Activated T-cell treated with anti-CD3 and anti-CD28 coated beads, Interleukin-2, amount 50 U/mL, for 72 hours (primary cell): ENCODE measurements at places on chromosomes 12 and 14. TPM values are rescaled to one million over a fixed set of nuclear protein-coding genes. Genes with fewer than 3 reads are reported as not detected.

- no peak for DNase-seq
These were observed 98.7 kb downstream of the HECTD4 start for GRCh38 chr12:112283546-112283945.

- no peak for DNase-seq
These were observed 25.3 kb downstream of the MYBPC1 start for GRCh38 chr12:101619858-101620761.

DNA sequence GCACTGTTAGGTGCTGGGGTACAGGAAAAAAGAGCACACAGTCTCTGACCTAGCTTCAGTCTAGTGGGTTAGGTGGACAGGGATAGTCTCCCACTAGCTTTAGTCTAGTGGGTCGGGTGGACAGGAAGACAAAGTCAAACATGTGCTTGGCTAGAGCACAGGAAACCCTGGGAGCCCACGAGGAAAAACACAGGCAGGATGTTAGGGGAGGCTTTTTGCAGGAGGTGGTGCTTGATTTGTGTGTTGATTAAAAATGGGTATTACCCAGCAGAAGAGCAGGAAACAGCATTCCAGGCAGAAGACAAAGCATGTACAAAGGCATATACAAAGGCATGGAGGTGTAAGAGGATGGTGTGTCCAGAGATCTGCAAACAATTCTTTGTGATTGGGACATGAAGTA lies 23.3 kb downstream of the SLC38A2 start:
- no peak for DNase-seq

DNA sequence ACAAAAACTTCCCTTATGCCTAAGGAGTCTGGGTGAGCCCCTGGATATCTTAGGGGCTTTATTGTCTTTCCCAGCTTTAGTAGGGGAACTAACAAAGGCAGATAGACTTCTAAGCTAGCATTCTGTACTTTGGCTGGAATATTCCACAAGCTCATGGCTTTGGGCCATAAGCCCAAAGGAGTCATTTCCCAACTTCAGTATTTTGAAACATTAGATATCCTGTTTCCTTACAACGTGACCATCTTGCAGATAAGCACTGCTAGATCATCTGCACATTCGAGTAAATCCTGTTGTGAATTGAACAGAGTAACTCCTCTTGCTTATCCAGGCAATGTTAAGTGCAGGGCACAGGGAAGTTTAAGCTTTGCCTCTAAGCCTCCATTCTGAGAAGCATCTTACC lies 70.6 kb upstream of the ACTN1 start:
- no peak for DNase-seq

- no peak for DNase-seq
These were observed 718 bp upstream of the JDP2 start for GRCh38 chr14:75427126-75427481.

DNA sequence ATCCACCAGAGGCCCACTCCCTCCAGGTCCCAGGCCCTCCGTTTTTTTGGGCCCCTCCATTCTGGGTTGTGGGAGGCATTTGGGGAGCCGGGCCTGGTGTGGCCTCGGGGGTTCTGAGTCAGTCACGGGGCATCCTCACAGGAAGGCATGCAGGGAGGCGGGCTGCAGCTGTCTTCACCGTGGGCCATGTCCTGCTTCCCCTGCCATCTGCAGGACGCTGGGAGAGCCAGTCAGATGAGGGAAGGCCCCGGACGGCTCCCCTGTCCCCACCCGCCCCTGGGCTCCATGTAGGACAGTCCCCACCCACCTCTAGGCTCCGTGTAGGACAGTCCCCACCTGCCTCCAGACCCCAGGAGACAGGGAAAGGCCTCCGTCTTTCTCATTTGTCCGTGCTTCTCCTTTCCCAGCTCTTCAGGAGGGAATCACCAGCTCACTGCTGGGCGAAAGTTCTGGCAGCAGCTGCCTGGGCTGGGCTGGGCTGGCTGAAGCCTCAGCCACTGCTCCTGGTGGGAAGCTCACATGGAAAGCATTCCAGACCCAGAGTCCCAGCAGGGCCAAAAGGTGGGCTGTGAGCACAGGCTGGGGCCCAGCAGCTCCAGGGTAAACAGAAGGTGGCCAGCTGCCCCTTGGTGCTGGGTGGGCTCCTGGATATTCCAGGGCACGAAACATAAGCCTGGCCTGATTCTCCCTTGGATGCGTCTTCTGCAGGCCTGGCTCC lies 217.8 kb downstream of the KIF26A start:
- no peak for DNase-seq

DNA sequence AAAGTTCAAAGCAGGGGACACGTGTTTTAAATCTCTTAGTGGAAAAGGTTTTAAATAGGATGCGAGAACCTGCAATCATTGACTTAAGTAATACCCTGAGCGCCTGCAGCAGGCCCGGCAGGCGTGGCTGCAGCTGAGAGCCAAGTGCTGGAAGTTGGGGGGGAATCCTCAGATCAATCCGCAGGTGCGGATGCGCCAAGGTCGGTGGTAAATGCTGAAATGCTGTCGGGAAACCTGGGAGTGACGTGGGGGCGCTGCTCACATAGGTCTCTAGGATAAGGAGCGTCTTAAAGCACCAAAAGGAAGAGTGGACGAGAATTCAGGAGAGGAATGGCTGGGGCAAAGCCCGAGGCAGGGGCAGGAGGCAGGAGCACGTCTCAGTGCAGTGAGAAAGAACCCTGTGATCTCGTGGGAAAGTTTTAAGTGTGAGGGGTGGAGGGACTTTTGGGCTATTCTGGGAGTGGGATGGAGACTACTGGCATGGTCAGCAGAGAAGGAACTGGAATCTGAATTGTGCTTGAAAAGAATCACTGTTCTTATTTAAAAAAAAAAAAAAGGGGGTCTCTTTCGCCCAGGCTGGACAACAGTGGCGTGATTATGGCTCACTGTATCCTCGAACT lies 883 bp upstream of the CDCA4 start:
- DNase-seq = peak; percentile 25

DNA sequence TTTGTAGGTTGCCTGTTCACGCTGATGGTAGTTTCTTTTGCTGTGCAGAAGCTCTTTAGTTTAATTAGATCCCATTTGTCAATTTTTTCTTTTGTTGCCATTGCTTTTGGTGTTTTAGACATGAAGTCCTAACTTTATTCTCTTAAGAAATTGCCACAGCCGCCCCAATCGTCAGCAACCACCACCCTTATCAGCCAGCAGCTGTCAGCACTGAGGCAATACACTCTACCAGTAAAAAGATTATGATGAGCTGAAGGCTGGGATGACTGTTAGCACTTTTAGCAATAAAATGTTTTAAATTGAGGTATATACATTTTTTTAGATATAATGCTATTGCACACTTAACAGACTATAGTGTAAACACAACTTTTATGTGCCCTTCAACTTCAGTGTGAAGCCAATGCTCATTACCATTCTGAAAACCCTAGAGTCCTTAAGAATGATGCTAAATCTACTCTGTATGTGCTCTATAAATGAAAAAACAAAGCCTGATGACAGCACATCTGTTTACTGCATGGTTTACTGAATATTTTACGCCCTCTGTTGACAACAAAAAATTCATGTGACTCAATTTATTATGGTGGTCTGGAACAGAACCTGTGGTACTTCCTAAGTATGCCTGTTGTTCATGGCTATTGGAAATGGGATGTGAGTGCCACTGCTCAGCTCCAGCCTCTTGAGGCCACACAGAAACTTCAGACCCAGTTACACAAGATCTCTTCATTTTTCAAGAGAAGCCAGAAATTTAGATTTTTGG lies 197.4 kb downstream of the DUSP6 start:
- DNase-seq = no peak

DNA sequence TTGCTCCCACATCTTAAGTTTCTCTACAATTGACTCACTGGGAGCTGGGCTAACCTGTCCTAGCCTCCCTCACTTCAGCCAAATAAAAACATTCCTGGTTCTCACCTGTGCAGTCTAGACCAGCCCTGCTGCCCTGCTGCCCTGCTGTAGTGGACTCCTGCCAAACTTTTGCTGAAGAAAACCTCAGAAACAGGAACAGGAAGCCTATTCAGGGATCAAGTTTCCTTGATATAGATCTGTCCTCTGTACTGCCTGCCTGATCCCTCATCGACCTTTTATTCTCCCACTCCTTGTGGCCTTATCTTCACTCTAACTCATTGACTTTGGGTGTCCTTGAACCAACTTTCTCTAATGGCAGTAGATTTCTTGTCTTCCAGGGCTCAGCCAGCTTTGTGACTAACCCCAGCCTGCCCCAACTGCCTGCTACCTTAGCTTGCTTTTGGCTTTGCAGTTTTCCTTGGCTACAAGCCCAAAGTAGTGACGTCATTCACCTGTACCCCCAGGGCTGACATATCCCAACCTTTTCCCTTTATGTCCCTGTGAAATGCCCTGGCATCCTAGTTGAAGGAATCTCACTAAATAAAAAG lies 234.8 kb downstream of the DUSP6 start:
- no peak for DNase-seq

- DNase-seq = no peak
These were observed 179.6 kb downstream of the SLC35F4 start for GRCh38 chr14:57686304-57686703.

- no peak for DNase-seq
These were observed 52.4 kb upstream of the EIF5 start for GRCh38 chr14:103281496-103282231.

DNA sequence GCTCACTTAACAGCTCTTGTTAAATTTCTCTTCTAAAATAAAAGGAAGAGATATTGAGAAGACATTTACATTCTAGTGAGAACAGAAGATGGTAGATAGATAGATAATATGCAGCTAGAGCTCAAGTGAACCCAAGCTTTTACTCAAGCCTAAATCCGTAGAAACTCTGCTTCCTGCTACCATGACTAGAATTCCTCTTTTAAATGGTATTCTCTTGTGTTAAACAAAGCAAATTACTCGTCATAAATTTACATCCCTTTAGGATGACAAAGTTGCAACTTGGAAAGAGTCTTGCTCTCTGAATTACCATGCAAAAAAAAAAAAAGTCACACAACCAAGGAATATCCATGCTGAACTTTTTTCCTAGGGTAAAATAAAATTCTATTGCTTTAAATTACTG lies 160.7 kb upstream of the LRFN5 start:
- no peak for DNase-seq

DNA sequence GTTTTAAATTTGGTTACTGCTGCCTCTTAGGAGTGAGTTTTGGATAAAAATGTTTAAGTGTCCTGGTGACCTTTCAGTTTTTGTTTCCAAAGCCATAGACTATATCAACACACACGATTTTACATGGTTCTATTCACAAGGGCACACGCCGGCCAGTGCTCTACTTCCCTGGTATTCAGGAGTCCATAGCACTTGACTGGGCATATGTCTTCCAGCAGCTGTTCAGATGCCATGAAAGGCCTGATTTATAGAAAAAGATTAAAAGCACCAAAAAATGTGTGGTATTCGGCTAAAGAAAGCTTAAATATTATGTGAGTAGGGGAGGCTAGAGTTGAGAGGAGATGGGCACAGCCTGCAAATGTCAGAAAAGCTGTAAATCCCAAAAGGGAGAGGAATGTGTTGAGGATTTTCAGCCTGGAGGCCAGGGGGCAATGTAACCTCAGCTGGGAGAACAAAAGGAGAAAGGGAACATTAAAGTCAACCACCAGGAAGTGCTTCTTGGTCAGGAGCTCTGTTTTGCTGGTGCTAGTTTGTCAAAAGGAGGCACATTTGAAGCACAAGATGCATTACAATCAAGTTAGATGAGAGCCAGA lies 478.4 kb downstream of the RAD51B start:
- no peak for DNase-seq

- DNase-seq = no peak
These were observed 11.8 kb upstream of the CEBPE start for GRCh38 chr14:23130871-23131270.

- no peak for DNase-seq
These were observed 104.0 kb downstream of the C14orf39 start for GRCh38 chr14:60381909-60382308.

DNA sequence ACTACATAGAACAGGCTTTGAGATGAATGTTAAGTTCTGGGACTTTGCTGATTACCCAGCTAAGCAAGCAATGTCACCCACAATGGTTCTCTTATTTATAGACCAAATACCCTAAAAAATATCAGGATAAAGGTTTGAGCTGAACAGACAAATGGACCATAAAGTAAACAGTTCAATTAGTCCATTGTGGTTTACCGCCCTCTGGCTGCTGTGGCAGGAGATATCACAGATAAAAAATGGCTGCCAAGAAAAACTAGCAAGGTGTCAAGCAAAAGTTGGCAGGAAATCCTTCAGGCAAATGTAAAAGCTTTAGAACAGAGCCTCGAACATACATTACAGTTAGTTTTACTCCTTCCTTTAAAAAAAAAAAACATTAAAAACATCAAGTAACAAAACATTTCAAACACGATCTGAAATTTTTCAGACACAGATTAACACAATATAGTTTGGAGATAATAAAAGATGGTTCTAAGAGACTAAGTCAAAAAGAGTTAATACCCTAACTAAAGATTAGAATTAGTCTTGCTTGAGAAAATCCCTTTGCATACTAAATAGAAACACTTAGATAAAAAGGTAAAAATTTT lies 41.3 kb downstream of the MED13L start:
- DNase-seq = peak; percentile 27

GRCh38 chr12:72207079-72207478 lies 65.1 kb upstream of the TRHDE start:
- no peak for DNase-seq

DNA sequence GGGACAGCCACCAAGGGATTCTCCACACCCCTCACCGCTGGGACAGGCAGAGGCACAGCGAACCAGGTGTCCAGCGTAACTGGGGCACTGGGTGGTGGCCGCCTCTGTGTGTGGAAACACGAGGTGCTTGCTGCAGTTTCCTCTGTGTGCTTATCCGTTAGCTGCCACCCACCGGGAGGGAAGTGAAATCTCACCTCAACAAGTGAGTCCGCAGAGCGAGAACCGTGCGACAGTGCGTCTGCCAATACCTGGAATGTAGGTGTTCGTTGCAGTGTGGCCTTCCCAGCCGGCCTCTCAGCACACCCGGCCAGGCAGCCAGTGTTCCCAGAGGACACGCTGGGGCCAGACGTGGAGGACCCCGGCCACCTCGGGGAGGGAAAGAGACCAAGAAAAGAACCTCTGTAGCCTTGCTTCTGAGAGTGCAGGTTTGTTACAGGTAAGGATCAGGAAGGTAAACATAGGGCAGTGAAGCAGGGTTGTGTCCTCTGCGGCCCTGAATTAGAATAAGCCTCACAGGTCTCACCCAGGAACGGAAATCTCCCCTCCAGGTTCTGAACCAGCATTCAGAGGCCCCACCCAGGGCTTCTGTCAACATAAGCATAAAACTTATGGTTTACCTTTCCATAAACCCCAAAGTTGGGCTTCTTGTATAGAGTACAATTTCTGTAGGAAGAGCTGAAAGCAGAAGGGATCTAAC lies 1.5 kb downstream of the BCL2L14 start:
- DNase-seq = peak; percentile 37

GRCh38 chr14:37587881-37588666 lies 7.0 kb downstream of the FOXA1 start:
- no peak for DNase-seq

GRCh38 chr12:112992541-112993398 lies 14.5 kb downstream of the OAS2 start:
- peak; percentile 59 for DNase-seq

The TUBA1B gene
- total RNA-seq = 922 TPM

The TMEM120B gene
- total RNA-seq = 7.1 TPM

The FBXL14 gene
- 19.9 TPM for total RNA-seq

The SLC22A17 gene
- 6.3 TPM for total RNA-seq

The TRHDE gene
- total RNA-seq = not detected

The TBX3 gene
- total RNA-seq = not detected

The DAO gene
- not detected for total RNA-seq

The SLC2A3 gene
- 509 TPM for total RNA-seq
